ENCODE measurements at places on chromosomes 11 and 22.

GRCh38 chr11:115803073-115803740 lies 299.0 kb upstream of the CADM1 start:
- no peak for DNase-seq

GRCh38 chr11:103668859-103669258 lies 367.6 kb upstream of the DDI1 start:
- DNase-seq: no peak

DNA sequence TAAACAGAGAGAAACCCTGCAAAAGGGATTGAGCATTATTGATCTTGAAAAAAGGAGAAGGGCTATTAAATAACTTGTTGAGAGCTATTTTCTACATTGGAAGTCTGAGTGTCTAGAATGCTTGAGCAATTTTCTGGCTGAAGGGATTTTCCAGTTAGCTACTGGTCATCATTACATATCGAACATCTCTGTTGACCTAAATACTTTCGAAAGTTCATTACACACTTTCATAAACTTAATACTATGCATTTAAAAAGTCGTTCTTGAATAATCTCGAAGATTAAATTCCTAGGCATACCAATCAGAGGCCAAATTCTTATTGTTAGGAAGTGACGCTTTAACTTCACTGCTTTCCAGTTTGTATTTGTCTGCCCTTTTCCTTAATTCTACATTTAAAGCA lies 13.7 kb downstream of the ETS1 start:
- DNase-seq: no peak

DNA sequence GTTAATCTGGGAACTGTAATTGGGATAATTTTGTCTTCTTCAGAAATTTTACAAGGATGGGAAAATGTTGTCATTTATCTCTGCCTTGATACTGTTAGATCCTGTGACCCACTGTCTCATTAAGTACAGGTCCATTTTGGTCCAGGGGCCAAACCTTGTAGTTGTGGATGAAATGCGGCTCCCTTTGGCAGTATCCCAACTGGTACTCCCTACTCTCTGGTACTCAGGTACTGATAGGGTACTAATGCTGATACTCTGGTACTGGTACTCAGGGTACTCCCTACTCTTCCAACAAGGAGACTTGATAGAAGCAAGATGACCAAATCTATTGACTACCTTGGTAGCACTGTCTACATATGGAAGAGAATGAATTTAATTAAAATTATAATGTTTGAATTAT lies 97.9 kb downstream of the GRAMD1B start:
- DNase-seq: no peak

- no peak for DNase-seq
Measured at GRCh38 chr11:128737704-128738103, 43.8 kb downstream of the FLI1 start.

DNA sequence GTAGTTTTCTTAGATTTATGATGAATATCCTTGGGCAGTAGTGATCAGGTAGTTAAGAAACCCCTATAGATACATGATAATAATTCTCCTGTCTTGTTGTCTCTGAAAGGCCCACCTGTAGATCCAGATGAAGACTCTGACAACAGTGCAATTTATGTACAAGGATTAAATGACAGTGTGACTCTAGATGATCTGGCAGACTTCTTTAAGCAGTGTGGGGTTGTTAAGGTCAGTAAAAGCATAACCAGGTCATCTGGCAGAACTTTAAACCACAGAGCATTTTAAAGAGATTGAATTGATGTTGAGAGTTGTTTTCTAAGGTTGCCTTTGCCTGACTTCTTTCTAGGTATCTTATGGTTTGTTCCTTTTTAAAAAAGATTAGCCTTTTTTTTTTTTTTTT lies 14.1 kb upstream of the GAS2L1 start:
- DNase-seq: no peak

GRCh38 chr22:20305894-20306645 lies 13.8 kb downstream of the DGCR6L start:
- no peak for DNase-seq

GRCh38 chr22:20111045-20111688 lies 4.7 kb upstream of the RANBP1 start:
- DNase-seq: no peak

DNA sequence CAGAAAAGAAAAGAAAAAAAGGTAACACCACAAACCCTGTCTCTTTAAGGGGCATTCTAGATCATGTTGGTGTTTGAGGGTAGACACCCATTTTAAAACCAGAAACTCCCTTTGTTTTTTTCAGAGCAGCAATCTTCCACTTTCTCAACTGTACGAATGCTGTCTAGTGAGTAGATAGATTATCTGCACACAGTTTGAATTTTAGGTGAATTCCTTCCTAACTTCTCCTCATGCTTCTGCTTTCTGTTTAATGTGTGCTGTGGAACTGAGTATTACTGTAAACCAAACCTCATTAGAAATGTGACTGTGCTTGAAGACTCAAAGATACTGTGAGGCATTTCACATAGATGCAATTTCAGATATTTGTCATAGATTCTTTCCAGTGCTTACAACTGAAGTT lies 102.4 kb downstream of the PRMT3 start:
- DNase-seq: no peak

DNA sequence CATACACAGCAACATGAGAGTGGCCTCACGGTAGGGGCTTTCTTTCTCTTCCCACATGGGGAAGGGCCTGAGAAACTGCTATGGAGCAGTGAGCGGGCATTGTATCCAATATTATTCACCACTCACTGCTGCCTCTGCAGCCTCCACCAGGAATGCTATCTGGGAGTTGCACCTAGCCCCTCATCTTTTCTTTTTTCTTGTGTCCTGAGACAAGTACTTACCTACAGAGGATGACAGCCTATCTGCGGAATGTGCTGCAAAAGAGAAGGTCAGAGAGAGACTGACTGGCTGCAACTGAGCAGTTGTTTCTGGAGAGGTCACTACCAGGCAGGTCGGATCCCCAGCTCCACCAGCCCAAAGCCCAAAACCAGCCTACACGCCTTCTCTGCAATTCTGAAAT lies 52.1 kb upstream of the HTATIP2 start:
- DNase-seq: no peak

GRCh38 chr22:24322522-24322921 lies 51.9 kb downstream of the SPECC1L start:
- DNase-seq: no peak

GRCh38 chr11:13277768-13278608 lies at the start of gene BMAL1:
BMAL1 (plus strand) TSS chr11:13277790; CDS start chr11:13354309, 76,519 bp downstream.
- DNase-seq: no peak

GRCh38 chr11:31160504-31161422 lies 208.8 kb downstream of the DCDC1 start:
- no peak for DNase-seq

DNA sequence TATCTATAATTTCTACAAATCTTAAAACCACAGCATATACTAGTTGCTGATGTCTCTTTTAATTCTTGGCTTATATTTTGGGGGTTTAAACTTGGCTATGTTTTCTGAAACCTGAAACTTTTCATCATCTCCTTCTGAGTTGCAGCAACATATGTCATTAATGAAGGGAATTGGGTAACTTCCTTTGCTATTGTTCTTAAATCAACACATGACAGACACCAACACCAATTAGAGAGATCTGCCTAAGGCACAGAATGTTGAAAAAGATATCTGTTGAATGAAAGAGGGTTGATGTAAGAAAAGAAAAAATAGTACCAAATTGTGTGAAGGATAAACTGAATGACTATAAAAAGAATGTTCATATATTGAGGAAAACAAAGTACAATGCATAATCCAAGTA lies 10.3 kb upstream of the GAS2 start:
- DNase-seq: no peak

DNA sequence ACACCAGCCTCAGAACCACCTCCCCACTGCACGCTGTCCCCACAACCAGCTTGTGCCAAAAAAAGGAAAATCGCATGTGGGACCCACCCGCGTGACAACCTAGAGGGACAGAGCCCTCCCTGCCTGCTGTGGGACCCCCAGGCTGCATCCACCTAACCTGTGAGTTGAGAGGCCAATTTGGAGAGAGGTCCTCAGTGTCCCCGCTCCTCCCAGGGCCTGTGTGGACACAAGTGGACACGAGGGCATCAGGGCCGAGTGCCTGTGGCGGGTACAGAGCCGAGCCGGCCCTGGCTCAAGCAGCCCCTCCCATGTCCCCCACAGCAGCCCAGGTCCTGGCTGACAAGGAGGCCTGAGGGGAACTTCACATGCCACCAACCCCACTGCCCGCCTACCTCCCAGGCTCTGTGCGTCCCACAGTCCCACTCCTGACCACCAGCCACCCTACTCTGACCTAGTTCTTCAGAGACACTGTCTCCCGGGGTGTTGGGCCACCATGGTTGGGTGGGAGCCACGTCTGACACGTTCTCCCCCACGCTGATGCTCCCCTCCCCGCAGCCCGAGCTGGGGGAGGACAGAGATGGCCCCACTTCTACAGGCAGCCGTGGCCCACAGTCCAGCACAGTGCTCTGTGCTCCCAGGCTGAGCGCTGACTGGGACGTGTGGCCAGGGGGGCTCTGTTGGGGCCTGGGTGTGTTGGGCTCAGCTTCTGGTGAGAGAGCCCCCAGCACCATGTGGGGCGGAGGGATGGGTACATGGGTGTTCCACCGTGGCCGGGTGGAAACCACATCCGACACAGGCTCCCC lies 19.2 kb downstream of the SELENOO start:
- DNase-seq: no peak

DNA sequence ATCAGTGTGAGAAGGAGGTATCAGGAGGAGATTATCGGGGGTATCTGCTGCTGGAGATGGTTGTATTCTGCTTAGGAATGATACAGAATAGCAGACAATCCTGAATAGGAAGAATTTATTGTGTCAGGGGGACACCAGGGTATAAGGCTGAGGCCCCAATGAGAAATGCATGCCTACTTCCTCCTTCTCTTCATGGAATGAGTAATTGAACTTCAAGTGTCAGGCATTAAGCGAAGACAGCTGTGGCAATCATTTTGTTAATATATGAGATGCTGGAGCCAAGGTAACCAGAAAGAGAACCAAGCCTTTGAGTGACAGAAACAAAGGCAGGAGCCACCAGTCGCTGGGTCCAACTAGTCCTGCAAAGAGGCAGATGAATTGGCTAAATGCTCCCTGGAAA lies 49.1 kb downstream of the KIRREL3 start:
- no peak for DNase-seq

DNA sequence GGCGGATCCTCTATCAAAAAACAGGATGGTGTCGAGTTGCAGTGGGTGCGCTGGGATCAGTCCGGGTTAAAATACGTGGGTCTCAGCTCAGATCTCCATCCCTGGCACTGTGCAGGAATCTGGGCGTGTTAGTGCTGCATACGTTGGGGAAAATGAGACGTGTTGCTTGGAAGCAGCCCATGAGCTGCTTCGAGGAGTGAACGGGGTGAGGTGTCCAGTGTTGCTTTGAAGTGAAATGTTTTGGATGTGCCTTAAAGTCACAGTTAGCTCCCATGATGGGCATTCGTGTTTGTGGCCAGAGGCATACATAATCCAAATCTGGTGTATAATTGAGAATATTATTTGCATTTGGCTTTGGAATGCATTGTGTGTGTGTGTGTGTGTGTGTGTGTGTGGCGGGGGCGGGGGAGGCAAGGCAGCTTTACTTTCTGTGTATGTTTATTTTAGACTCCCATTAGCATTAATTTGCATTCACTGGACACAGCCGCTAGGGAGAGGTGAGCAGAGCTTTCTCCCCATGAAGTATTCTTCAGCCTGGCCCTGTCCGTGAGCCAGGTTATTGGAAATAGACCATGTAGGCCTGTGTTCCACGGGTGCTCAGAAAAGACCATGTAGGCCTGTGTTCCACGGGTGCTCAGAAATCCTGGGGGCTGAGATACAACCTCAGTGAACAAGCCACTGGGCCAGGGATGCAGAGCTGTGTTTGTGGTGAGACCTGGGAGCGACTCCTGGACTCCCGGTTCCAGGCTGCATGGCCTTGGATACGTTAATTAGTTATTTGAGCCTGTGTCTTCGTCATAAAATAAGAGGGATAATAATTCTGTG lies 134.6 kb downstream of the ST3GAL4 start:
- DNase-seq: no peak

GRCh38 chr11:119493712-119494111 lies 70.7 kb upstream of the THY1 start:
- DNase-seq: no peak

DNA sequence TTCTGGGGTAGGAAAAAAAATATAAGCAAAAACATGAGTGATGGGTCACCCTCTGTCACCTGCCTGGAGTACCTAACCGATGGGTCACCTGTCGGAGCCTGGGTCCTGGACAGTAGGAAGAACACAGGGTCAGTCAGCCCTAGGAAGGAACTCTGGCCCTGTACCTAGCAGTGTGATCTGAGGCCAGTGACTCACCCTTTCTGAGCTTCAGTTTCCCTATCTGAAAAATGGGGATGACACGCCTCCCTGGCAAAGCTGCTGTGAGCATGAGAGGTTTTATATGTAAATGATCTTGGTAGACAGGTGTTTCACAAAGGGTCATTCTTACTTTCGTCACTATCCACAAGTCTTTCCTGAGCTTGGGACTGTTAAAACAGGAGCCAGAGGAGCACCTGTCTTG lies 182.0 kb downstream of the ST3GAL4 start:
- no peak for DNase-seq

GRCh38 chr11:19524171-19524671 lies 188.4 kb upstream of the NAV2 start:
- no peak for DNase-seq

- no peak for DNase-seq
Measured at GRCh38 chr22:40476341-40476740, 105.9 kb downstream of the SGSM3 start.

GRCh38 chr11:65960824-65961266 lies 689 bp upstream of the SART1 start:
- no peak for DNase-seq

DNA sequence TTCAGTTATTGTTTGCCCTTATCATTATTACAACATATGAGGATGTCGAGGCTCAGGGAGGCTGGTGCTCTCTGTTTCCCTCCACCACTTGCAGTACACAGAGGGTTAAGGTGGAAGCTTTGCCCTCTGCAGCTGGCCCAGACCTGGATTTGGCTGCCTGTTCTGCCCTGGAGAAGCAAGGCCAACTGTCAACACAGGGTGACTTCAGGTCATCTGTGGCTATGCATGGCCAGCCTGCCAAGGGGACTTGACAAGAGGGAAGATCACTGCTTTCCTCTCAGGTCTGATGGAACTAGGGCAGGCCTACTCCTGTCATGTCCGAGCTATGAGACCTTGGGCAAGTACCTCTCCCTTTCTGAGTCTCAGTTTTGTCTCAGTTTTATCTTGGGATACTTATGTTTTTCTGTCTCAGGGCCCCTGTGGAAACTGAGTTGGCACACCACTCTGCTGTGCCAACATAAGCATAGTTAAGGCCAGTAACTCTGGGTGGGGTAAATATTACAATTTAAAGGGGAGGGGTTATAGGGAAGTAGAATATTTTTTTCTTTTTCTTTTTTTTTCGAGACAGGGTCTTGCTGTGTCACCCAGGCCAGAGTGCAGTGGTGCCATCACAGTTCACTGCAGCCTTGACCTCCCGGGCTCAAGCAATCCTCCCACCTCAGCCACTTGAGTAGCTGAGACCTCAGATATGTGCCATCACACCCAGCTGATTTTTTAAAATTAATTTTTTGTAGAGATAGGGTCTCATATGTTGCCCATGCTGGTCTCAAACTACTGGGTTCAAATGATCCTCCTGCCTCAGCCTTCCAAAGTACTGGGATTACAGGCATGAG lies 2.4 kb upstream of the THRSP start:
- DNase-seq: no peak
